ENCODE measurements at places on chromosomes 3 and 15. TPM values are rescaled to one million over a fixed set of nuclear protein-coding genes. Genes with fewer than 3 reads are reported as not detected.

DNA sequence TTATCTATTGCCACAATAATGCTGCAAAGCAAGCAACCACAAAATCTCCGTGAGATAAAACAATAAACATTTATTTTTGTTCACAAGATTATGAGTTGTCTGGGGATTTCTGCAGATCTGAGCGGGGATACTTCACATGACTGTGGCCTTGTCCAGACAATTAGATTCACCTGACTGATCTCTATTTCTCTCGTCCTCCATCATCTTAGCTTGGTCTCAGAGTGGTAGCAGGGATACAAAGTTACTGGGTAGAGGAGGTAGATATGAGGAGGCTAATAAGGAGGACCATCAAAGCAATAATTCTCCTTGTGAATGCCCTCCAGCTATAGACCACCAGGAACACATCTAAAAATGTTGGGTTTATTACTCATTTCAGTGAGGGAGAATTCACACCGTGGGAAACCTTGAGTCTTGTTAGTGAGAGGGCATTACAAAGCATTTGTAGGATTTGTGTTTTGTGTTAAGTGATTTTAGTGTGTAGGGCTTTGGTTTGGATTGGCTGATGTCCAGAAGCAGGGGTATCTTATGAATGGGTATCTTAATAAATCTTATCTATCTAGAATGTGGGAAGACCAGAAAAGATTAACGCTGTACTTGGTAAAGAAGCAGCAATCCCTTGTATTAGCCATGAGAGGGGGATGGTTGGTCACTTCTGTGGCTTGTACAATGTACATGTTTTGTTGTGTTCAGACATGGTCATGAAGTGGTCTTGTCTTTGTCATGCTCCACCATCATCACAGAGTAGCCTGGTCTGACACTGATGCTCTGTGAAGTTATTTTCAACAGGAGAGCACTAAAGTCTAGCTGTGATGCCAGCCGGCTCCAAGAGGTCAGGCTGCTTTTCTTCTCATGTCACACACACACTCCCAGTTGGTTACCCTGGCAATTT lies 287.6 kb upstream of the STT3B start:
- DNase-seq, result no peak

- no peak for DNase-seq
Observed at GRCh38 chr3:123869165-123869564, 15.0 kb downstream of the MYLK start.

- DNase-seq, result no peak
Observed at GRCh38 chr3:10116138-10116460, 624 bp downstream of the BRK1 start.

GRCh38 chr15:39587731-39588530 lies 7.1 kb downstream of the THBS1 start:
- DNase-seq, result peak; percentile 57

DNA sequence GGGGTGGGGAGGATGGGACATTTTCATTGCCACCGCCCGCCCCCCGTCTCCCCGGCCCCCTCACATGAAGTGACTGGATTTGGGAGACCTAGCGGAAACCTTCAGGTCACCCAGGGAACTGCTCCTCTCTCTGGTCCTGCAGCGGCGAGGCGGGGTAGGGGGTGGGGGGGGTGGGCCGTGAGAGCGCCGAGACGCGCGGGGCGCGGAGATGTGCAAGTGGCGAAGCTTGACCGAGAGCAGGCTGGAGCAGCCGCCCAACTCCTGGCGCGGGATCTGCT lies 712 bp upstream of the MME start:
- no peak for DNase-seq

DNA sequence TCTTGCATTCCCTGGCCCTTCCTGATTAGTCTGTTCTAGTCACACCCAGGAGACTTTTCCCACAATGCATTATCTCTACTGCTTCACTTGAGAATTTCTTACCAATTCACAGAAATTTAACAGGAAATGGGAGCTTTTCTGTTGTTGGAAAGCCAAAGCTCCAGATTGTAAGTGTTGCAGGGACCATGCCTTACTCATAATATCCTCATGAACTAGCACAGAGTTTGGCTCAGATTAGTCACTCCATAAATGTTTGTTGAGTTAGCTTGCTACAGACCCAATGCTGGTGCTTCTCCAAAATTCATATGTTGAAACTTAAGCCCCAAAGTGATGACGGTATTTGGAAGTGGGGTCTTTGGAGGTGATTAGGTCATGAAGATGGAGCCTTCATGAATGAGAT lies 232.6 kb downstream of the GAP43 start:
- no peak for DNase-seq

GRCh38 chr15:30889196-30889595 lies 14.5 kb upstream of the FAN1 start:
- DNase-seq, result no peak

- no peak for DNase-seq
Observed at GRCh38 chr3:39294446-39295183, 14.8 kb upstream of the CX3CR1 start.

DNA sequence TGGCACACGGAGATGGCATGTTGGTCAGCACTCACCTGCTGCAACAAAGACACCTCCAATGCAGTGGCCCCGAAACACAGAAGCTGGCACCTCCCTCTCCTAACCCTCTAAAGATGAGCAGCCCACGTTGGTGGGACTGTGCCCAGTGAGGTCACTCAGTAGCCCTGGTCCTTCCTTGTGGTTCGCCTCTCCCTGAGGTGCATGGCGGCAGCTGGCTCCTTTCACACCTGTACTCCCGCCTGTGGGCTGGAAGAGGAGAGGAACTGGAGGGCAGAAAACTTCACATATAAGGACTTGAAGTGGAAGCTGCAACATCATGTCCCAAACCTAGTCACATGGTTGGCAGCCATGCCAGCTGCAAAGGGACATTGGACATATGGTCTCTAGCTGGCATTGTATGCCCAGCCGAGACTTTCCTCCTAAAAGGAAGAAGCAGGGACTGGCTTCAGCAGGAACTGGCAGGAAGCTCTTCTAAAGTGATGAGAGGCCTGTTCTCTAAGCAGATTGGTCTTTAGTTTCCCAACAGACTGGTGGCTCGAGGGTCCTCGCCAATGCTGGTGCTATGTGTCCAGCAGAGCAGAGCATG lies 10.8 kb upstream of the C3orf22 start:
- no peak for DNase-seq

The STARD5 gene
- 17.8 TPM for total RNA-seq

The ZNF35 gene
- total RNA-seq, result 1.8 TPM

The OSTN gene
- not detected for total RNA-seq

Data from left lobe of liver (tissue), 2 donors.